ENCODE measurements at places on chromosomes 2 and 18.
A peak's percentile ranks its signal among the peaks of the same experiment; 100 is the strongest.

DNA sequence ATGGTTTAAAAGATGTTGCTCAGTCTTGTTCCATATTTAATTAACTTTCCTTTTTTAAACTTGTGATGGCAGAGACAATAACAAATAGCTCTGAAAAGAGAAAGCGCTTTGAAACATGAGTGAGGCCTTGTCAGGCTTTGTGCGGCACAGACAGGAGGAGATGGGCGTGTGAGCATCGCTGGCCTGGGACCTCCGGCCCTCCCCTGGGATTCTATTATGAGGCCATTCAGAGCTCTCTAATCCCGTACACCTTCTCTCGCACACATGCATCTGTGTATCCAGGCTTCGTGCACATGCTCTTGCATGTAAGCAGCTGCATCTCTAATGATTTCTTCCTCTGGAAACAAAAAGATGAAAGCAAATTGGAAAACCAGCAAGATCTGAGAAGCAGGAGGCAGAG is 313.7 kb downstream of the ZNF521 start:
- no peak for DNase-seq

- DNase-seq: peak; percentile 5
Measured at GRCh38 chr18:67864677-67865340, 348.3 kb upstream of the DSEL start.

DNA sequence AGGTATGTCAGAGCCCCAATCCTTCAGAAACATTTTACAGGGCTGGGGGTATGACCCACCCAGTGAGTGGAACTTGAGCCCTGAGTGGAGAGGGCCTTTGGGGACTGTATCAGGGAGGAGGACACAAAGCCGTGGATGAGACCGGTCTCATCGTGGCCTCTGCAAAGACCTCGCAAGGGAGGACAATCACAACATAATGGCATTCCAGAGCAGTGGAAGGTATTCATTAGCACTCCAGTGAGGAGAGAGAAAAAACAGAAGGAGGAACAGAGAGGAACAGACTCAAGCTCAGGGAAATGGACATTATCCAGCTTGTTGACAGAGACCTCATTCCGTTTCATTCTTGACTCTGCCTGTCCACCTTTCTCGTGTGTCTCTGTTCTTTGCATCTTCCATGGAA is 38.8 kb upstream of the CTAGE1 start:
- no peak for DNase-seq

- DNase-seq: no peak
Measured at GRCh38 chr2:46999857-47000678, 84.5 kb upstream of the MCFD2 start.

DNA sequence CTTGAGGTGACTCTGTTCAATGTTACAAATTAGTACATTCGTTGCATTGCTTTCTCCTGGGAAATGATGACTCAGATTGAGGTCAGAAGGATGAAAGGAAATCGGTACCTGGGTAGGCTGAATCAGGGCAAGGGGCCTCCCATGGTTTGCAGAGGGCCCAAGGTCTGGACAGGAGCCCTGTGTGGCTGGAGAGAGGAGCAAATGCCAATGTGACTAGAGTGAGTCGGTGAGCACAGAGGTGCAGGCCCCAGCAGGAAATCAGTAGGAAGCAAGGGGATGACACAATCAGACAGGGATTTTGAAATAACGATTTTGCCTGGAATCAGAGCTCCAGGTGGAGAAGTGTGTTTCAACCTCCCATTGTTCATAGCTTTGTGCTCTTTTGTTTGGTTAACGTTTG is 118.9 kb downstream of the CCDC102B start:
- DNase-seq: peak; percentile 94

GRCh38 chr18:62394006-62394763 is 69.1 kb downstream of the TNFRSF11A start:
- DNase-seq: no peak

DNA sequence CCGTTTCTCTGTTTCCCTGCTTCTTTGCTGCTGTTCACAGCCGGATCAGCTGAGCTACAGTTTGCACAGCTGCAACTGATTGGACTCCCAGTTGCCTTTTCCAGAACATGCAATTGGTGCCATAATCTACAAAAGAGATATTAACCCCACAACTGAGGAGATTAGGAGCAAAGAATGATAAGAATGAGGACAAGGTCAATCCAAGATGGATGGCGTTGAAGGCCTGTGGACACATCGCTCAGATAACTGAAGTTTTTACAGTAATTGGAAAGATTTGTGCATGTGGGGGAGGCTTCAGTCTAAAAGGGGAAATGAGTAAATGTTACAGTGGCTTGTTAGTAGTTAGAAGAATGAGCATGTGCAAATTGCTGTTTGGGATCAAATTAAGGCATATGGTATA is 263.2 kb downstream of the TGIF1 start:
- DNase-seq: no peak

DNA sequence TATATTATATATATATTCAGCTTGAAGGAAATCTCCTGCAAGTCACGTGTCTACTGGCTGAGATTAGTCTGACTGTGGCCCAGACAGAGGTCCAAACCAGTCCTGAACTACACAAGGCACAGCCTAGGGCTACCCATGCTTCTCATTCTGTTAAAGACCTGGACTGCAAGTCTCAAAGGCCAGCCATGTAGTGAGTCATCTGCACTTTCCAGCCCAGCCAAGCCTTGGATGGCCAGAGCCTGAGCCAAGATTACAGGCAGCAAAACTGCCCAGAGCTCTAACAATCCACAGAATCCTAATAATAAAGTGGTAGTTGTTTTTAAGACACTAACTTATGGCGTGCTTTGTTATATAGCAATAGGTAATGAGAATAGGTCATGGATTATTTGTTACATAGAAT is 259.6 kb downstream of the SS18 start:
- DNase-seq: peak; percentile 14

All from mammary epithelial cell (primary cell).